ENCODE measurements at places on chromosomes 1 and 21.

GRCh38 chr1:200118779-200119505 lies 91.4 kb downstream of the NR5A2 start:
- DNase-seq, result no peak

DNA sequence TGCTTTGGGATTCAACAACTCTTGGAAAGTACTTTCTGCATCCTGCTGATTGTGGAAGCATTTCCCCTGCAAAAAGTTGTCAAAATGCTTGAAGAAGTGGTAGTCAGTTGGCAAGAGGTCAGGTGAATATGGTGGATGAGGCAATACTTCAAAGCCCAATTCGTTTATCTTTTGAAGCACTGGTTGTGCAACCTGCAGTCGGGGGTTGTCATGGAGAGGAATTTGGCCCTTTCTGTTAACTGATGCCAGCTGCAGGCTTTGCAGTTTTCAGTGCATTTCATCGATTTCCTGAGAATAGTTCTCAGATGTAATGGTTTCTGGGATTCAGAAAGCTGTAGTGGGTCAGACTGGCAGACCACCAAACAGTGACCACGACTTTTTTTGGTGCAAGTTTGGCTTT lies 47.6 kb upstream of the GJA5 start:
- DNase-seq, result no peak

- DNase-seq, result no peak
Measured at GRCh38 chr1:59564192-59564891, 250.4 kb upstream of the HOOK1 start.

- DNase-seq, result peak; percentile 28
Measured at GRCh38 chr1:235831148-235831547, 35.6 kb downstream of the LYST start.

DNA sequence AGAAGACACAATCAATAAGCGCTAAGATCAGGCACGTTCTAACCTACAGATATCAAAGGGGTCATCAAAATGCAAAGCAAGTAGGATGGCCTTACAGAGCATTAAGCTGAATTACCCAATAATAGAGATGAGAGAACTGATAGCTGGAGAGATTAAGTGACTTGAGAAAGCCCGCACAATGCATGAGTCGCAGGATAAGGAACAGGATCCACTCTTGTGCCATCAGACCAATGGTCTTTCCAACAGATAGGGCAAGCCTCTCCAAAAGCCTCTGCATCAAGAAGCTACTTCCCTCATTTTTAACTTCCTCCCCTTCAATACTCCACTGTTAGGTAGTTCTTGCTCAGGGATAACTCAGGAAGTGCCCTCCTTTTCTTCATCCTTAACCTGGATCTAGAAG lies 2.6 kb downstream of the CHML start:
- DNase-seq, result no peak

DNA sequence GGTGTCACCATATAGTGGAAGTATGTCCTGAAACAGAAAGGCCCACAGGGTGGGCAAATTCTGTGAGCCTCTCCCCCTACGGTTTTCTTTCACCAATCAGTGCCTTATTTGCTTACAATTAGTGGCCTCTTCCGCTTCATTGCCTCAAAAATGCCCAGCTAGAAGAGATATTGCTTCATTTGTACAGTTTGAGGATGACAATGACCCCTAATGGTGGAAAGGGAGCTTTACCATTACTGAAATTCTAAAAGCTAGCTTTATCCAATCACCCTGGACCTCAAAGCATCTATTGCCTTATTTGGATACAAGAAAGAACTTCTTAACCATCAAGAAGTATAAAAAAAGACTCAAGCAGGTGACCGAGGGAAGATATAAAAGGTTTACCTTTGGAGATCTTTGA lies 49.6 kb downstream of the LRRC71 start:
- DNase-seq, result no peak

DNA sequence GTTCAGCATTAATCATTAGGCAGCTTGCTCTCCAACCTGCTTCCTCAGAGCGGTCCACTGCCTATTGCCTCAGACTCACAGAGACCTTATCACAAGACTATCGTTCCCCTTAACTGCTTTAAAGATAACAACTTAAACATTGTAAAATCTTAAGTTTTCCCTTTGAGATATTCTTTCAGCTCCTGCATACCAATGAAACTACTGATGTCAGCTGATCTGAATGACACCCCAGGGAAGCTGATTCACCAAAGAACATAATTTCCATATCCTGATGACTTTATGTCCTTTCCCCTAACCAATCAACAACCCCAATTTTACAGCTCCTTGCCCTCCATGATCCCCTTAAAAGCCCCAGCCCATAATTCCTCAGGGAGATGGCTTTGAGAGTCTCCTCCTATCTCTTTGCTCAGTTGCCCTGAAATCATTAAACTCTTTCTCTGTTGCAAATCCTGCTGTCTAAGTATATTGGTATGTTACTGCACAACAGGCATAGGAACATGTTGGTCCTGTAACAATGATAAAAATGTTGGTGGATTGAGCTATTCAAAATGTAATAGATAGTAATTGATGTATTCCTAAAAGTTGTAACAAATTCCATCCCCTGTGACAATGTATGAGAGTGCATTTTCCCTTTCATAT lies 621.4 kb upstream of the RGS18 start:
- no peak for DNase-seq

- DNase-seq, result peak; percentile 1
Measured at GRCh38 chr1:82225421-82226185, 424.9 kb downstream of the ADGRL2 start.
